Glomerular endothelial cell (primary cell): ENCODE measurements at places on chromosomes 7 and 10. TPM values are rescaled to one million over a fixed set of nuclear protein-coding genes. Genes with fewer than 3 reads are reported as not detected.

PRRT4 gene
- total RNA-seq = 0.35 TPM in 1 of 2 replicates, not detected in the other

FKBP6 gene
- total RNA-seq = not detected in 2 replicates

MAGI2 gene
- 6.6 and 6.7 TPM in 2 replicates for total RNA-seq

- no peak for DNase-seq
These were observed 3.9 kb downstream of the NFKB2 start for GRCh38 chr10:102399217-102400021.

- DNase-seq = no peak
These were observed 796.8 kb downstream of the KCNMA1 start for GRCh38 chr10:76840802-76841201.

DNA sequence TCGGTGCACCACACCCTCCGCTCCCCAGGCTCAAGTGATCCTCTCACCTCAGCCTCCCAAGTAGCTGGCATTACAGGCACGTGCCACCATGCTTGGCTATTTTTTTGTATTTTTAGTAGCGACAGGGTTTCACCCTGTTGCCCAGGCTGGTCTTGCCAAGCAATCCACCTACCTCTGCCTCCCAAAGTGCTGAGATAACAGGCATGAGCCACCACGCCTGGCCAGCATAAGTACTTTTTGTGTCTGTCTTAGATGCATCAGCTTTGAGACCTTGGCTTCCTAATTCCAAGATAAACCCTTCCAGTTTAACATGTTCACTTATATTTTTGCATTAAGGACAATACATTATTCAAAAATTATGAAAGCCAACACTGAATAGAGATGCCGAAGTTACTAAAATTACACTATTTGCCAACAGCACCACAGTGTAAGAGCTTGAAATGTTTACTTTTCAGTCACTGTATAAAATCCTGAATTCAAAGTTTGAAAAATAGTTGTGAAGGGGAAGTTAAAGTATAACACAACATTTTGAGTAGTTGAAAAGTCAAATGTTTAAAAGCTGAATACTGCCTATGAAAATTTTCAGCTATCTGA, 36.5 kb downstream of the ANKIB1 start:
- no peak for DNase-seq

GRCh38 chr7:155032978-155033377, 30.1 kb upstream of the PAXIP1 start:
- DNase-seq = no peak

DNA sequence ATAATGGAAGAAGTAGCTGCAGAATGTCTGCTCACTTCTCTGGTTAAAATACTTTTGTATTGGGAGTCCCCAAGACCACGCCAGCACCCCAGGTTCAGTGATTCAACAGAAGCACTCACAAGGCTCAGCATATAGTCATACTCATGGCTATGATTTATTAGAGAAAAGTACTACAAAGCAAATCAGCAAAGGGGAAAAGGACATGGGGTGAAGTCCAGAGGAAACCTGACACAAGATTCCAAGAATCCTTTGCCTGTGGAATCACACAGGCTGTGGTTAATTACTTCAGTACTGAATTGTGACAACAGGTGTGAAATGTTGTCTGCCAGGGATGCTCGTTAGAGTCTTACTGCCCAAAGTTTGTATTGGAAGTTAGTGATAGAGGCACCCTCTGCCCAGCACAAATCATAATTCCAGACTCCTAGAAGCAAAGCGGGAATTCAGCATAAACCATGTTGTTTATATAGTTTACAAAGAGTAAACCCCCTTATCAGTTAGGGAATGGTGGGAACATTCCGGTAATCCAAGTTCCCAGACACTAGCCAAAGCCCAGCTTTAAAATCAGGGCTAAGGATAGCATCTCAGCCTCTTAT, 79.4 kb downstream of the HYCC1 start:
- no peak for DNase-seq
